Mesenchymal stem cell (in vitro differentiated cells and primary cell): ENCODE measurements at places on chromosomes 1 and 21.

GRCh38 chr1:212415107-212415841 lies 588 bp upstream of the PACC1 start:
- DNase-seq: no peak

DNA sequence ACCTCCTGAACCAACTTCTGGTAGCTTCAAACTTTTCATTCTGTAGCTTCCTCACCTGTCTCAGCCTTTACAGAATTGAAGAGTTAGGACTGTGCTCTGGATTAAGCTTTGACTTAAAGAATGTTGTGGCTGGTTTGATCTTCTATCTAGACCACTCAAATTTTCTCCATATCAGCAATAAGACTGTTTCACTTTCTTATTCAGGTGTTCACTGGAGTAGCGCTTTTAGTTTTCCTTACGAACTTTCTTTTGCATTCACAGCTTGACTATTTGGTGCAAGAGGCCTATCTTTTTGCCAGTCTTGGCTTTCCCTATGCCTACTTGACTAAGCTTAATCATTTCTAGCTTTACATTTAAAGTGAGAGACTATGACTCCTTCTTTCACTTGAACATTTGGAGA lies 31.5 kb downstream of the FGGY start:
- DNase-seq: no peak

GRCh38 chr1:112143871-112144441 lies 154.5 kb upstream of the KCND3 start:
- no peak for DNase-seq

- DNase-seq: no peak
Measured at GRCh38 chr21:45631540-45631939, 12.0 kb upstream of the PCBP3 start.

- DNase-seq: no peak
Measured at GRCh38 chr1:155529929-155530328, 32.7 kb downstream of the ASH1L start.

DNA sequence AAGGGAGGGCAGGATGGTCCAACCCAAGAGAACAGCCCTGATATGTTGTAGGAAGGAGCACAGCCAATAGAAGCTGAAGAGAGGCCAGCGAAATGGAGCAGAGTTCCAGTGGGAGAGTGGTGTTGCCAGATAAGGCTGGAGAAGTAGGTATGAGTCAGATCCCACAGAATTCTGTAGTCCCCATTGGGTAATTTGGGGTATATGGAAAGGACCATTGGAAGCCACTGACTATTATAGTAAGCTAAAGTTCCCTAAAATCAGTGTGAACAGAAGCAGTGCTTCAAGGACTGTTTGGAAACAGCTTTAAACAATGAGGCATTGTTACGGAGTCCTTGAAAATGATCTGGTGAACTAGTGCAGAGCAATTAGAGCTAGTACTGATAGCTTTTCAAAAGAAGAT lies 63.0 kb downstream of the DISP1 start:
- DNase-seq: no peak

GRCh38 chr1:202801175-202801574 lies 7.0 kb downstream of the KDM5B start:
- DNase-seq: no peak
